Ovary (tissue), 10 donors: ENCODE measurements at places on chromosomes 6 and 20.

DNA sequence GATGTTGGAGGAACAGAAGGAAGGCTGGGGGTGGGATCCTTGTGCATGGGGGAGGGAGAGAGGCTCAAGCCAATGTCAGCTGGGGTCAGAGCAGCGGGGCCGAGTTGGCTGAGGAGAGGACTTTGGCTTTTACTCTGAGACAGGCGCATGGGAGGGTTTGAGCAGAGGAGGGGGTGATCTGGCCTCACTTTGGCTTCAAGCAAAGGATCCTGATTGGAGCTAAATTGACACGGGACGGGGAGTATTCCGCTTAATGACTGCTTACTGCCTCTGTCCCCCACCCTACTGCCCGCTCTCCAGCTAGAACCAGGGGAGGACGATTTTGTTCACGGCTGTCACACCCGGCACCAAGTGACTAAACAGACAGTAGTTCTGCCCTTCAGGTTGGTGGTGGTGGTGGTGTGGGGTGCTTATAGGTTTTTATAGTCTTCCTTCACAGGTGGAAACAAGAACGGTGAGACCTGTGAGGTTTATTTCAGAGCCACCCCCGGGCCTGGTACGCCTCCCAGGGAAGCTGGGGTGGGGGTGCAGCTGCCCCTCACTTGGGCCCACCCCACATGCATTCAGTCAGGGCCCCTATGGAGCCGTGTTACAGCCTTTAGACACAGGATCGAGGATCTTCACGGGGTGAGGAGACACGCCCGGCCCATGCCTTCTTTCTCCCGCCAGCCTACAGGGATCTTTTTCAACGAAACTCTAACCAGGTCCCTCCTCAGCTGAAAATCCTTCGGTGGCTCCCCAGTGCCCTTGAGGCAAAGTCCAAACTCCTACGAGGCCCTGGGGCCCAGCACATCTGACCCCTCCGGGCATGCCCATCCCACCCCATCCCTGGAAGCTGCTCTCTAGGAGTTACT lies 1.3 kb upstream of the SNAI1 start:
- DNase-seq: no peak
- no peaks in the 10 kb centered on the region for H3K27me3 ChIP-seq
- H3K4me3 ChIP-seq: no peak overlapping the region
- no peak overlapping the region for H3K27ac ChIP-seq

GRCh38 chr6:143111443-143111842 lies 50.8 kb downstream of the AIG1 start:
- H3K27ac ChIP-seq: no peak overlapping the region
- DNase-seq: no peak
- H3K27me3 ChIP-seq: no peaks in the 10 kb centered on the region
- H3K4me1 ChIP-seq: no peaks in the 10 kb centered on the region
- no peaks in the 10 kb centered on the region for H3K36me3 ChIP-seq

DNA sequence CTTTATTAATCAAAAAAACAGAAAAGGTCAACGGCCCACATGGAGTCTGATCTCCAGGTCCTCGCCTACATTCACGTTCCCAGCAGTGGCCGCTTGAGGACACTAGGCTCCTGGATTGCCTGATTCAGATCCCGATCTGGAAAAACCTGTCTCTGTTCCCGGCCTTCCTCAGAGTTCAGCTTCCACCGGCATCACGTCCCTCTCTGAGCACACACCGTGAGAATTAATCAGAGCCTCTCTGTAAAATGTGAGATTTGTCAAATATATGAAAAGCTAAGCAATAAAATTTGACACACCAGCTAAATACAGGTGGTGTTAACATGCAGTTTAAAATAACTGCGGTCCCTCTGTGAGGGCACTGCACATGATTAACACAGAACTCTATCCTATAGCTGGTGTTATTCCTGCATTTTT lies 122.8 kb upstream of the COL21A1 start:
- H3K27ac ChIP-seq: no peak overlapping the region
- no peaks in the 10 kb centered on the region for H3K27me3 ChIP-seq

DNA sequence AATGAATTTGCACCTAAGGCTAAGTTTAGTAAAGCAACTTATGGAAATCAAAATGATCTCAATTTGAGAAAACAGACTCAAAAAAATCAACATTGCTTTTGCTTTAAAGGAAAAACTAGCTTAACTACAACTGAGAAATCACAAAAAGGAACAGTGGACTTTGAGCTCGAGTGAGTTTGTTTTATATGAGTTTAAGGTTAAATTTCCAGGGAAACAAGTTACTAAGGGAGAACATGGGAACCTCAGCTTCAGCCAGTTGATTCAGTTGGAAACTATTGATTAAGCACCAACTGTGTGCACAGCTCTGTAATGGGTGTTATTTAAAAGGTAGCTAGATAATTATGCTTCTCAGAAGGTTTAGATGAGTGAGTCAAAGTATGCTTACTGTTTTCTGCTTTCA lies 85.7 kb downstream of the TBC1D7 start:
- H3K4me1 ChIP-seq: no peaks in the 10 kb centered on the region
- H3K27me3 ChIP-seq: no peaks in the 10 kb centered on the region
- DNase-seq: no peak
- no peak overlapping the region for H3K4me3 ChIP-seq

DNA sequence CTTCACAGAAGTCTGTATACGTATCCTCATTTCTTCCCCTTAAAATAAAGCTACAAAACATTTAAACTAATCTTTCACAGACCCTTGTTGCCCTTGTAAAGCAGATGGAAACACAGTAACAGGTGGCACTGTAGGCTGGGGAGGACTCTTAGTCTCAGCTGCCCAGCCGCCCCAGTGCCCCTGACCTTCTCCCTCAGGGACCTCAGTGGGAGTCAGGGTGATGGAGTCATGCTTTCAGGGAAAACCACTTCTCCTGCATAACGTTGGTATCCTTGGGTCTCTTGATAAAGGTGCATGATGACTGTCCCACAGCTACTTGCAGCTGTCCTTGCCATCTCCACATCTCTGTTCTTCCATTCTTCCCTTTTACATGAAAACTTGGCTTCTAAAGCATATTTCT lies 198.6 kb downstream of the CDKAL1 start:
- H3K27ac ChIP-seq: no peak overlapping the region
- no peaks in the 10 kb centered on the region for H3K4me1 ChIP-seq
- DNase-seq: no peak
